ENCODE measurements at places on chromosomes 12 and 14.

GRCh38 chr12:2016862-2017545 is 12.7 kb upstream of the DCP1B start:
- no peak for DNase-seq

DNA sequence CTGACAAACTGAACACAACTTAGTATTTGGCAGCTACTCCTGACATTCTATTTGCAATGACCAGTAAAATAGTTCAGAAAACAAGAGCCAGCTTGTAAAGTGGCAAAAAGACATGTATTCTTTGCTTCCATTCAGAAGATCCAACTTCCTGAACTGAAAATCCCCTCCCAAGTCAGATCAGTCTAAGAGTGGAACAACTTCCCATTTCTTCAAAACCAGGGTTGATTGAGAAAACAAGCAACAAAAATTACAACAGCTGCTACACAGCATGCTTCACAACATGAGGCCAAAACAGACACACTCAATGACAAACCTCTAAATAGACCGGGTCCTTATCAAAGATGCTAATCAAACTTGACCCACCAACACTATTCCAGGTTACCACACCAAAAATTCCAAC is 40.3 kb downstream of the CIT start:
- no peak for DNase-seq

DNA sequence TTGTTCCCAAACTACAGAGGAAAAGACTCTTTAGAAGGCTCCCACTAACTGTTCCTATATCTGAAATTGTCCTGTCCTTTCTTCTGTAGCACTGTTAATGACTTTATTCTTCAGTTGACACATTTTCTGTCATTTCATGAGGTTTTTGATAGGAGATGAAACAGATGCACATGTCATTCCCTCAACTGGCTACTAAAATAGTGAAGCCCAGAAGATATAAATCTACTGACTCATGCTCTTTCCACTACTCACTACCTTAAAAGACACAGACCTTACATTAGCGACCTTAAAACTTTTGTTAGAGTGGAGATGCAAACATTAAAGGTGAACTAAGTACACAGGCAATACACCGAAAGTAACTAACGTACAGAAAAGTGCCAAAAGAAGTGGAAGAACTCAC is 59.5 kb upstream of the ANKS1B start:
- no peak for DNase-seq

DNA sequence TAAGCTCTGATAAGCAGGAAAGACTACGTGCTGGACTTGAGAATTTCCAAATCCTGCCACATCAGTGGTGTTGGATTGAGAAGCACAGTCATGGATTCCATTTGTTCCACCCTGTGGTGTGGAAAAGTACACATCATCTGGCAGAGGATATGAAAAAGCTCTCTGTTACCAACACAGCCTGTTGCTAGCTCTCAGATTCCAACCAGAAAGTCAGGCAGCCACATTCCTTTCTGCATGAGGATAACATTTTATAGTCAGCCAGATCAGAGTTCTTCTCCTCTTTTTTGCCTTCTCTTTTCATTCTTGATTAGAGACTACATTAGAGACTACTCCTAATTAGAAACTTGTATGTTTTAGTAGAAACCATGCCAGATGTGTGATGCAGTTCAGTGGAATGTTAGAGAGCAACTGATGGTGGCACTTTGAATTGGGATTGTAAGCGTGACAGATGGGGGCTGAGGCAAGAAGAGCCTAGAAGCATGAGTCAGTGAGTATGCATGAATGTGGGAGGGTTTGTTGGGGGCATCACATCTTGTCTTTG is 61.2 kb upstream of the STXBP6 start:
- no peak for DNase-seq

DNA sequence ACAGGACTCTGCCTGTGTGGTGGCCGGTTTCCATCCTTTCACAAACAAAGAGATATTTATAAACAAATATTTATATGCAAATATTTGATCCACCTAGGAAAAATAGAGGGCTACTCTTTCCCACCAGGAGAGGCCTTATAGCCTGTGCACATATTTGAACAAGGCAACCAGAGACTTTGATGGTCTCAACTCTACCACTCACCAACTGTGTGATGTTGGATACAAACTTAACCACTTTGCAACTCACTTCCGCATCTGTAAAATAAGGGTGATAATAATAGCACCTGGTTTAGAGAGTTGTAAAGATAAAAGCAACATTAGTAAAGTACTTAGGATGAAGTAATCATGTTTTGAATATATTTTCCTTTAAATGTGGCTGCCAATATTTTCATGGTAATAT is 1.5 kb upstream of the CLEC12A start:
- no peak for DNase-seq

DNA sequence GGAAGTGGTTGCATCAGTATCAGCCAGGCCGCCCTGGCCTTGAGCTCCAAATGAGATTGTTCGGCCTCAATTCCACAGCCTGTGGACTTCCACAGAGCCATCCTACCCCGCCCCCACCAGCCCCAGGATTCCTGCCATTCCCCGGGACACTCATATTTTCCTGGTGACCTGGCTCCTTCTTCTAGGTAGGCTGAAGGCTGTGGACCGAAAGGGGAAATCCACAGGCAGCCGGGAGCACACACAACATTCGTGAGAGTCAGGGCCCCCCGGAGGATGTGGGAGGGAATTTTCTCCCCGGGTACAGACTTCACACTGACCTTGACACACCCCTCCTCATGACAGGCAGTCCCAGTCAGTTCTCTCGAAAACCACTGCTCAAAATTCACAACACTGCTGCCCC is 39.9 kb downstream of the RIN3 start:
- no peak for DNase-seq
